Pancreas (tissue), 10 donors: ENCODE measurements at places on chromosomes 3 and 15. TPM values are rescaled to one million over a fixed set of nuclear protein-coding genes. Genes with fewer than 3 reads are reported as not detected.

DNA sequence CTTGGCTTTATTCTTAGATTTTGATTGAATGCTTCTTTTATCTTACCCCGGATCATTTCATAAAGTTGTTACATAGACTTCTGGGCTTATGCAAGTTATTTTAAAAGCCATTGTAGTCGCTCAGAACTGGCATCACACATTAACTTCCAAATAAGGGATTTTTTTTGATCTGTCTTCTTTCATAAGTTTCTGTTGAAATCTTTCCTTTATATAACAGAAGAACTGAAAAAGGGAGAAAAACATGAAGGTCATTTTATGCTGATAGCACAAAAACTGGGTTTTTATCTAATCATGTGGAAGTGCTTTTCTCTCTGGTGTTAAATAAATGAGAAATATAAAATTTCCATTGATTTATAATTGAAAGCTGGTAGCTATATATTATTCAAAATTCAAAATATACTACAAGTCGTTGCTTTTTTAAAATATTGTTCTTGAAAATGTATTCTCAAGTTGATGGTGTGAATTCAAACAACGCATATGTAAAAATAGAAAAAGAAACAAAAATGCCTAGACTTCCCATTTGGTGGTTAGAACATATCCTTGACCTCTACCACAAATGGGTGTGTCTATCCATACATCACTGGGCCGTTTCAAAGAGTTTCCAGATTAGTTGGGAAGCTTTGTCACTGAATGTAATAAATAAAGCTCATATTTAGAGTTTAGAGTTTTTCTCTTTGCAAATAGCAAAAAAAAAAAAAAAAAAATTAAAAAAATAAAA, 258.3 kb upstream of the ZPLD1 start:
- no peaks in the 10 kb centered on the region for H3K36me3 ChIP-seq
- H3K4me3 ChIP-seq = no peak overlapping the region
- peaks cover 39% of the 10 kb centered on the region for H3K4me1 ChIP-seq
- no peak for DNase-seq

GRCh38 chr3:33521736-33522135, 81.5 kb upstream of the UBP1 start:
- H3K36me3 ChIP-seq = no peaks in the 10 kb centered on the region
- no peak for DNase-seq
- no peak overlapping the region for H3K4me3 ChIP-seq
- no peak overlapping the region for H3K27ac ChIP-seq
- H3K27me3 ChIP-seq = no peaks in the 10 kb centered on the region
- H3K4me1 ChIP-seq = peaks cover 4% of the 10 kb centered on the region

The ROPN1 gene
- polyA plus RNA-seq = not detected

The SEMA3G gene
- 3.8 TPM for polyA plus RNA-seq

The RHCG gene
- 0.57 TPM for polyA plus RNA-seq

DNA sequence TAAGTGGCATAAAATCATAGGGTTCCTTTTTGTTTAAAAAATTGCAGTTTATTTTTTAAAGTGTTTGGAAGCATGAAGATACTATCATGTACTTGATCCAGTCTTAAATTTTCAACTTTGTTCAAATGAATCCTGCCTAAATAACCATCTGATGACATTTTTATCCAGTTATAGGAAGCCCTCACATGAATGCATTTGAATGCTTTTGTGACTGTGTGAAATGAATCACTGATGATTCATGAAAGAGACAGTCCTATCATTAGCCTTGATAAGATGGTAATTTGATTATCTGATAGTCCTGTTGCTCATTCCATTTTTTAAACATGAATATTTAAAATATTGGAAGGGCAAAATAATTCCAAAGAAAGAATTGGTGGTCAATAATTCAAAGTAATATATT, 401.9 kb upstream of the ROBO2 start:
- no peaks in the 10 kb centered on the region for H3K4me1 ChIP-seq
- no peaks in the 10 kb centered on the region for H3K36me3 ChIP-seq
- H3K27me3 ChIP-seq = no peaks in the 10 kb centered on the region
- no peak overlapping the region for H3K4me3 ChIP-seq
- DNase-seq = no peak

GRCh38 chr3:31840252-31840651, 140.8 kb downstream of the OSBPL10 start:
- no peaks in the 10 kb centered on the region for H3K4me1 ChIP-seq
- H3K27ac ChIP-seq = no peak overlapping the region
- no peaks in the 10 kb centered on the region for H3K27me3 ChIP-seq

GRCh38 chr15:71440489-71441110, 325.3 kb downstream of the THSD4 start:
- H3K4me1 ChIP-seq = no peaks in the 10 kb centered on the region
- H3K27ac ChIP-seq = no peak overlapping the region
- no peak overlapping the region for H3K4me3 ChIP-seq
- no peaks in the 10 kb centered on the region for H3K27me3 ChIP-seq
- DNase-seq = no peak

GRCh38 chr3:25291481-25291905, 136.6 kb upstream of the RARB start:
- no peak for DNase-seq
- H3K4me1 ChIP-seq = no peaks in the 10 kb centered on the region
- no peaks in the 10 kb centered on the region for H3K27me3 ChIP-seq
- H3K36me3 ChIP-seq = no peaks in the 10 kb centered on the region
- H3K27ac ChIP-seq = no peak overlapping the region
- no peak overlapping the region for H3K4me3 ChIP-seq

- H3K36me3 ChIP-seq = no peaks in the 10 kb centered on the region
- H3K27me3 ChIP-seq = no peaks in the 10 kb centered on the region
- no peak for DNase-seq
- H3K4me3 ChIP-seq = no peak overlapping the region
- no peak overlapping the region for H3K27ac ChIP-seq
These were observed 165.8 kb downstream of the MECOM start for GRCh38 chr3:169497567-169498257.

DNA sequence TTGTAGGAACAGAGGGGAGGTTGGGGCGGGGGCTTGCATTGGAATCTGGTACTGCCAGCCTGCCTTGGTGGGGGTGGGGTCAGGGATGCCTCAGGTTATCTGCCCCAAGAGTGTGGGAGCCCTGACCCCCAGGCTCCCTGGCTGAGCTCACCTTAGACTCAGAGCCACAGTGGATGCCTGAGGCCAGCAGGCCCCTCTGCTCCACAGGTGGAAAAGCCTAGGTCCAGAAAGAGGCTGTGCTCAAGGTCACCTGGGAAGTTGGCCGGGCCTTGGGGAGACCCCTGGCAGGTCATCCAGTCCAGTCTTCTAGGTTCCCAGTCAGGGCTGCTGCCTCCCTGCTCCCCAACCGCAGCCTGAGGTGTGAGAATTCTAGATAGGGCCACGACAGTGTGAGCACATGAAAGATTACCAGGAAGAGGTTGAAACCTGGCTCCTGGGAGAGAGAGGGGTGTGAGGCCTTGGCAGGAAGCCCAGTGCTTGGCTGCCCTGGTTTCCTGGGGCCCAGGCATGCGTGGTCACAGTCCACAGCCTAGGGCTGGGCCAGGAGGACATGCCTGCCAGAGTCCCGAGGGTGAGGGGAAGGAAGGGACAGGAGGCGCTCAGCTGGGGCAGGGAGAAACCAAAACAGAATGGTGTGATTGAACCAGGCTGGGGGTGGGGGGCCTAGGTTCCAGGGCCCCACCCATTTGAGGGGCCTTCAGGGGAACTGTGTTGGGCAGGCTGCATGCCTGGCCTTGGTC, 4.9 kb downstream of the HDAC11 start:
- peaks cover 8% of the 10 kb centered on the region for H3K36me3 ChIP-seq
- peaks cover 40% of the 10 kb centered on the region for H3K4me1 ChIP-seq
- H3K27me3 ChIP-seq = no peaks in the 10 kb centered on the region
- peak; percentile 98 for DNase-seq

The CEP70 gene
- polyA plus RNA-seq = 13.6 TPM

DNA sequence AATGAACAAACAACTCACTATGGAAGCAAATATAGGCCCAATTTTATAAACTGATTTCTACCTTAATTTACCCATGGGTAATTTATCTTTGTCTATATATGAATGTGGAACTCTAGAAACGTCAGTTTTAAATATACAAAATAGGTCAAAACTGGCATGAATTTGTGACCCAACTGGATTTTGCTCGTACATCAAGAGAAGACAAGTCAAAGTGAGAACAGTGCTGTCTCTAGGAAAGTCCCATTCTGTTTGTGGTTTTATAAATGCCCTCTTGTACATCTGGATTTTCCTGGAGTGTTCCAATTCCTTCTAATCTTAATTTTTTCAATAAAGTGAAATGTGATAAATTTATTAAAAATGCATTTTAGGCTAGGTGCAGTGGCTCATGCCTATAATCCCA, 50.2 kb upstream of the ABHD10 start:
- DNase-seq = no peak
- H3K4me1 ChIP-seq = peaks cover 6% of the 10 kb centered on the region
- no peaks in the 10 kb centered on the region for H3K27me3 ChIP-seq
- no peak overlapping the region for H3K27ac ChIP-seq

DNA sequence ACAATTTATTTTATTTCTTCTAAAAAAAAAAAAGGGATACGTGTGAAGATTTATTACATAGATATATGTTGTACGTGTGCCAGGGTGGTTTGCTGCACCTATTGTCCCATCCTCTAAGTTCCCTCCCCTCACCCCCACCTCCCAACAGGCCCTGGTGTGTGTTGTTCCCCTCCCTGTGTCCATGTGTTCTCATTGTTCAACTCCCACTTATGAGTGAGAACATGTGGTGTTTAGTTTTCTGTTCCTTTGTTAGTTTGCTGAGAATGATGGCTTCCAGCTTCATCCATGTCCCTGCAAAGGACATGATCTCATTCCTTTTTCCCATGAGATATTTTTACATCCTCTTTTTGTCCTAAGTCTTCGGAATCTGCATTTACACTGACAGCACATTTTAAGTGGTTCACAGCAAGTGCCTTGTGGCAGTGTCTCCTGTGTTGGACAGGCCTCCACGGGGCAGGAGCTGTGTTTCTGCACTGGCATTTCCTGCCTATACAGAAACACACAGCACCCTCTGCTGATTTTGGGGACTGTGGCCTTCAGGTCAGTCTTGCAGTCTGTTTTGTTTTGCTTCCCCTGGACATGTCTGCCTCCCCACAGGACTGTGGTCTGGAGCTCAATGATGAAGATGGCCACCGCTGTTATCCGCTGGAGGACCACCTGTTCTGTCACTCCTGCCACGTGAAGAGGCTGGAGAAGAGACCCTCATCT, 12.7 kb upstream of the SACM1L start:
- H3K27me3 ChIP-seq = no peaks in the 10 kb centered on the region
- no peak overlapping the region for H3K27ac ChIP-seq
- H3K36me3 ChIP-seq = peaks cover 16% of the 10 kb centered on the region

DNA sequence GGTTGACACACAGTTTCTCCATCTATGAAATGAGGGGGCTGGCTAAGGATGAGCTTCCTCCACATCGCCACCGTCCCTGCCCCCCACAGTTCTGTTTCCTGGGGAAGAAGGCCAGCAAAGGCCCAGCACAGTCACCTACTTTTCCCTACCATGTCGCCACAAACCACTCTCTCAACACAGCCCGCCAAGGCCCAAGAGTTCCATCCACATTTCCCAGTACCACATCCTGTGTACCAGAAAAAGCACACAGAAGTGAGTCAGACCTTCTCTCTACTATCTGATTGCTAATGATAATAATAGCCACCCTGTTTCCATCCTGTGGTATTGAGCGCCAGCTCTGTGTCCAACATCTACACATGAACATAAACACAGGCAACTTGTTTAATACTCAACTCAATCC, 30.3 kb upstream of the C15orf39 start:
- no peak overlapping the region for H3K4me3 ChIP-seq
- no peak overlapping the region for H3K27ac ChIP-seq
- no peaks in the 10 kb centered on the region for H3K4me1 ChIP-seq
- no peaks in the 10 kb centered on the region for H3K27me3 ChIP-seq
- DNase-seq = no peak

- no peaks in the 10 kb centered on the region for H3K4me1 ChIP-seq
- no peaks in the 10 kb centered on the region for H3K36me3 ChIP-seq
- H3K27ac ChIP-seq = no peak overlapping the region
- no peak for DNase-seq
These were observed 64.1 kb upstream of the GOLGA6B start for GRCh38 chr15:72590427-72590826.

GRCh38 chr3:47283193-47283537, 421 bp downstream of the KLHL18 start:
- H3K4me3 ChIP-seq = peak overlapping the region; percentile 69
- no peaks in the 10 kb centered on the region for H3K27me3 ChIP-seq
- peak; percentile 63 for DNase-seq
- H3K27ac ChIP-seq = peak overlapping the region; percentile 98

The GOLGA8B gene
- 371 TPM for polyA plus RNA-seq

DNA sequence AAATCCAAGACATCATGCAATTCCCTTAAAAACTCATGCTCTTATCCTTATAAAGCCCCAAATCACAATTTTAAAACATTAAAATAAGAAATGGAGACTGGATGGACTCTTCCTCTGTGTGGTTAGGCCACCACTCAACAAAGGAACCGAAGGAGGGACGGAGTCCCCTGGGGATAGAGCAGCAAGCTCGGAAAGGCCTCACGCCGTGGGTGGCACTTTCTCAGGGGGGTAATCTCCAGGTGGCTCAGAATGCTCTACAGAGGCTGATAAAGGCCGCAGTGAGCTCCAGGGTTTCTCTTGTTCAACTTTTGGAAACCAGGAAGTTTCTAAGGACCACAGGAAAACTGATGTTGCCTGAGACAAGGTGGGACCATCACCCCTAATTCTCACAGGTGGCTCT, 23.2 kb downstream of the CCR9 start:
- no peak for DNase-seq
- no peaks in the 10 kb centered on the region for H3K27me3 ChIP-seq
- no peaks in the 10 kb centered on the region for H3K36me3 ChIP-seq
- no peaks in the 10 kb centered on the region for H3K4me1 ChIP-seq
- H3K4me3 ChIP-seq = no peak overlapping the region

DNA sequence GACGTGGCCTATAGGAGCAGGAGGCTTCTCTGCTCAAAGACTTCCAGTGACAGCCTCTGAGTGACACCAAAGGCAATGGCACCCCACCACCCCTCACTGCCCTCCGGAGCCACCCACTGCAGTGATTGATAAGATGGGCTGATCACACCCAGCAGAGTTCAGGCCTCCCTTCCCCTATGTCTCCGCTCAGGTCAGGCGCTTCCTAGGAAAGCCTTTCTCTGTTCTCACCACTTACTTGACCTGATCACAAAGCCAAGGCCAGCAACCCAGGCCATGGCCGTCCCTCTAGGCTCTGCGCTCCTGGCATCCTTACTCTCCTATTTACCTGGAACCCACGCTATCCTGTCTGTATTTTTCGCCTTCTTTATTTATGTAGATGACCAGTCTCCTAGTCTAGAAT, 282.3 kb downstream of the OCA2 start:
- H3K4me1 ChIP-seq = no peaks in the 10 kb centered on the region
- H3K27me3 ChIP-seq = no peaks in the 10 kb centered on the region
- DNase-seq = no peak
- no peak overlapping the region for H3K4me3 ChIP-seq
- H3K36me3 ChIP-seq = no peaks in the 10 kb centered on the region

DNA sequence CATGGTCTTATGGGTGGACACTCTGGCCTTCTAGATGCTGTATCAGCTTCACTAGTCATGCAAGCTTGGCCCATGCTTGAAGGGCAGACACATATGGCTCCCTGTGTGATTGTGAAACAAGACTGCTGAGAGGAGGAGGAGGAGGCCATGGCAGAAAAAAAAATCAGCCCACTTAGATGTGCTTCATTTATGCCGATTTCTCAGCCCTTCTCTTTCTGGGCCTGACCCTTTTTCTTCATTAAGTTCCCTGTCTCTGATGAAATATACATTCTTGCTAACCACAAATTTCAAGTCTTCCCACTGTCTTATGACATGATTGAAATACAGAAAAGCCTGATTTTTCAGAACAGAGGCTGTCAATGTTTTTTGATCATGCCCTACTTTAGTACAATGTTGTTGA, 213.0 kb upstream of the FEZF2 start:
- no peaks in the 10 kb centered on the region for H3K27me3 ChIP-seq
- no peak overlapping the region for H3K4me3 ChIP-seq
- H3K4me1 ChIP-seq = no peaks in the 10 kb centered on the region
- no peak for DNase-seq
- no peak overlapping the region for H3K27ac ChIP-seq

The MAPK6 gene
- 5.6 TPM for polyA plus RNA-seq
